ENCODE measurements at places on chromosomes 1 and 21. TPM values are rescaled to one million over a fixed set of nuclear protein-coding genes. Genes with fewer than 3 reads are reported as not detected.
A peak's percentile ranks its signal among the peaks of the same experiment; 100 is the strongest.

DNA sequence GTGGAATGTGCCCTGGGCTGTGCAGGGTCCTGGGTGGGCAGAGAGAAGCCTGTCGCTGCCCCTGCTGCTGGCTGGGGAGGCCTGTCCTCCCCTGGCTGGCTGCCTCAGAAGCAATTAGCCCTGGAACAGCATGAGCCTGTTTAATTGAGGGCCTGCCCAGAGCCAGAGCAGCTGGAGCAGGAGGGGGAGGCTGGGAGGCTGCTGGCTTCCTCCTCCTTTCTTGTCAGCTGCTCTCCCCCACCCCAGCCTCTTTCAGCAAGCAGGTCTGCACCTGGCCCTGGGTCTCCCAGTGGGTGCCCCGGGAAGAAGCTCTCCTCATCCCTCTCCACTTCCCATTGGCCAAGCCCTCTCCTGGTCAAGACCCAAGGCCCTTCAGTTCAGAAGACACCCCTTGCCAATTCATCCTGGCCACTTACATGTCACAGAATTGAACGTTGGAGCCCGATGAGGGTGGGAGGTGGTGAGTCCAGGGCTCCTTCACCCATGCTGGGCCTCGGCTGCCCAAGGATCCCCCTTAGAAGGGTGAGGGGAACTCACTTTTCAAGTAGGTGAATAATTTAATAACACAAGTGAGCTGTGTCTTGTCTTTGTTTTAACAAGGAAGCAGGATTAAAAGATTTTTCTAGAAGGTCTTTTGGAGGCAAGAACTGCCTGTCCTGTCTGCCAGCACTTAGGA, 13.2 kb downstream of the AMPD2 start:
- H3K4me1 ChIP-seq: peaks cover 6% of the 10 kb centered on the region
- no peak overlapping the region for H3K4me3 ChIP-seq
- peak; percentile 44 for DNase-seq
- H3K27me3 ChIP-seq: no peaks in the 10 kb centered on the region
- H3K36me3 ChIP-seq: peaks cover 24% of the 10 kb centered on the region

HAO2 gene
- total RNA-seq: not detected

DNA sequence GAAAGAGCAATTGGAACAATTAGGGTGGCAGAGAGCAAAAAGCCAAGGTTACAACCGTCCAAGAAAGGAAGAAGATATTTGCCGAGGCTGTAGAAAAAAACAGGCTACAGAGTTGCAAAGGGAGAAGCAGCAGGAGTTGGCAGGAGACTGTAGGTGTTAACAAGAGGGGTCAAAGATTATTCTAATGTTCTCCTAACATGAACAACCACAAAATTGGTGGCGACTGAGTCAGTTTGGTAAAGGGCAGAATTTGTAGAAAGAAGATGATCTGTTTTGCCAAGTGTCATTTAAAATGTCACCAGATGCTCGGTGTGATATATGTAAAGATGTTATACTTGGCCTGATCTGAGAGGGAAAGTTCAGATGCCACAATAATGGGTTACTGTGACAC, 401 bp upstream of the PRUNE1 start:
- peak overlapping the region; percentile 97 for H3K4me3 ChIP-seq
- no peaks in the 10 kb centered on the region for H3K36me3 ChIP-seq
- no peak for DNase-seq
- no peaks in the 10 kb centered on the region for H3K27me3 ChIP-seq
- peak overlapping the region; percentile 88 for H3K27ac ChIP-seq

DNA sequence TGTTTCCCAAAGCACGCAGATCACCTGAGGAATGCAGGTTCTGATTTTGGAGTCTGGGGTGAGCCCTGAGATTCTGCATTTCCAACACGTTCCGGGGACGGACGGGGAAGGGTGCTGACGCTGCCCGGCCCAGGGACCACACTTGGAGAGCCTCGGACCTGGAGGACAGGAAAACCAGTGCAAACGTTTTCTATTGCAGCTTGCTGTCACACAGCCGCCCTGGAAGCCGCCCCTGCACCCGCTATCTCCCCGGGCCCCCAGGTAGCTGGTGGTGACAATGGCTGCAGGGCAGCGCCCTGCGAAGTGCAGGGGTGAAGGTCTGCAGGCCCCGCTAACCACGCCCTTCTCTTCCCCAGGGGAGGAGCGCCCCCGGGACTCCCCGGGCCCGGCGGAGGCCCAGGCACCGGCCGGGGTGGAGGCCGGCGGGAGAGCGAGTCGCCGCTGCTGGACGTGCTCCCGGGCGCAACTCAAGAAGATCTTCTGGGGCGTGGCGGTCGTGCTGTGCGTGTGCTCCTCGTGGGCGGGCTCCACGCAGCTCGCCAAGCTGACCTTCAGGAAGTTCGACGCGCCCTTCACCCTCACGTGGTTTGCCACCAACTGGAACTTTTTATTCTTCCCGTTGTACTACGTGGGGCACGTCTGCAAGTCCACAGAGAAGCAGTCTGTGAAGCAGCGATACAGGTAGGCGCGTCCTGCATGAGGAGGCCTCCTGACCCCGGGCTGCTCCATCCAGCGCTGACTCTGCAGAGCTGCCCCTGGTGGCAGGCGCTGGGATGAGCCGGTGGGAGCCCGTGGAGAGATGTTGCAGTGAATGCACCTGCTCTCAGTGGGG, 142.0 kb upstream of the COA6 start:
- no peaks in the 10 kb centered on the region for H3K27me3 ChIP-seq
- no peaks in the 10 kb centered on the region for H3K36me3 ChIP-seq
- peak; percentile 91 for DNase-seq

TMEM167B gene
- total RNA-seq: 14.6 TPM

DNA sequence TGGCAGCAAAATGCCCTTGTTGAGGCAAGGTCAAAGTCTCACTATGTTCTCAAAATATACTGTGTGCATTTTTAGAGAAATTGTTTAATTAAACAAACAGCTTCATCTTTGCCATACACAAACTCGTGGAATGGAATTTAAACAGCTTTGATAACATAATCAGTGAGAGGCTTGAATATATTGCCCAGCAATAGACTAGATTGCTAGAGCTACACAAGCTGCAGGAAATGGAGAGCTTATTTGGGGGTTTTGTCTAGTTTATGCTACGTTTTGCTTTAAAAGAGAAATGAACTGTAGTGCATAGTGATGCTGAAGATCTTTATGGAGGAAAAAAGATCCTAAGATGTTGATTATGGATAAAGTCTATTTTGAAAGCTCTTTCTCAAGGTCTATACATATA, 166.8 kb upstream of the HMCN1 start:
- H3K27me3 ChIP-seq: no peaks in the 10 kb centered on the region
- H3K4me1 ChIP-seq: no peaks in the 10 kb centered on the region
- no peak overlapping the region for H3K4me3 ChIP-seq
- H3K27ac ChIP-seq: no peak overlapping the region

COL11A1 gene
- 8.2 TPM for total RNA-seq

DNA sequence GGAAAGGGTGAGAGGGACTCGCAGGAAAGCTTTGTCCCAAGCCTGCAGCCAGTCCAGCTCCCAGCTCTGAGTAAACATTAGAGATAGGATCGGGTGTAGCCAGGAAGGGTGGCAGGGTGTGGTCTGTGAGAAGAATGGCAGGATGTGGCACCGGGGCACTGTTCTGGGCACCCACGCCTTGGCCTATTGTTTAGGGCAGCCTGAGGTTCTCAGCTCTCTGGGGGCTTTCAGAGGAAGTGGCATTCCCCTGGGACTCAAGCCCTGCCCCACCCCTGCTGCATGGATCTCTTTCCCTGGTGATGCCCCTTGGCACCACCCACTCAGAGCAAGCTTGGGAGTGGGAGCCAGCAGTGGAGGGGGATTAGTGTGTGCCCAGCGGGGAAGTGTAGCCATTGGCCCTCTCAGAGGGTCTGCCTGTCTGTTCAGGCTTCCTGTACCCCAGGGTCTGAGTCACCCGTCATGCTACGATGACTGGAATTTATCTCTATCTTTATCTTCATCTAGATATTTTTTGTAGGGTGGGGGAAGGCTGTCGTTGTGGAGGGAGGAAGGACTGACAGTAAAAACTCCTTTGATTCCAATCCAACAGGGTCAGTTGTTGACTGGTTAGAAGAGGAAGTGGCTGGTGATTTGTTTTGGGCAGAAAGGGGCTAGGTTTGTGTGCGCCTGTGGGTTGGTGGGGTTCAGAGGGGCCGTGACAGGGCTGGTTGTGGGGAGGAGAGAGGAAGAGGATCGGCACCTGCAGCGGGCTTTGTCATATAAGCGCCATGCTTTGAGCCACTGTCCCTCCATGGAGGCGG, 31.6 kb downstream of the SOX13 start:
- no peak overlapping the region for H3K27ac ChIP-seq
- no peak overlapping the region for H3K4me3 ChIP-seq
- DNase-seq: no peak
- H3K4me1 ChIP-seq: peaks cover 28% of the 10 kb centered on the region
- H3K27me3 ChIP-seq: no peaks in the 10 kb centered on the region

GRCh38 chr1:212292250-212293105, 7.3 kb downstream of the PPP2R5A start:
- peaks cover 4% of the 10 kb centered on the region for H3K4me1 ChIP-seq
- no peaks in the 10 kb centered on the region for H3K27me3 ChIP-seq
- peaks cover 4% of the 10 kb centered on the region for H3K36me3 ChIP-seq
- no peak overlapping the region for H3K4me3 ChIP-seq

- no peaks in the 10 kb centered on the region for H3K36me3 ChIP-seq
Observed at GRCh38 chr21:34795175-34795547, 126.4 kb downstream of the CLIC6 start.

DNA sequence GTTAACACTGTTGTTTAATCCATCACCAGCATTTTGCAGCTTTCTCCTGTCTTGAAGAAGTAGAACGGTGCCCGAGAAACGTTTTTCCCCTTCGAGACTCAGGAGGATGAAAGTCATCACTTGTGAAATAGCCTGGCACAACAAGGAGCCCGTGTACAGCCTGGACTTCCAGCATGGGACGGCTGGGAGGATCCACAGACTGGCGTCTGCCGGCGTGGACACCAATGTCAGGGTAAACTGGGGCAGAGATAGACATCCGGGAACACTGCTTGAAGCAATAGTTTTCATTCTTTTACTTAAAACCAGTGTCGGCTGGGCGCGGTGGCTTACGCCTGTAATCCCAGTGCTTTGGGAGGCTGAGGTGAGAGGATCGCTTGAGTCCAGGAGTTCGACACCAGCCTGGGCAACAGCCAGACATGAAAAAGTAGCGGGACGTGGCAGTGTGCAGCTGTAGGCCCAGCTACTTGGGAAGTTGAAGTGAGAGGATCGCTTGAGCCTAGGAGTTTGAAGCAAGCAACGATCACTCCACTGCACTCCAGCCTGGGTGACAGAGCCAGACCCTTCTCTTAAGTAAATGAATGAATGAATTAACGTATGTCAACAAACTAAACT, 945 bp downstream of the CHAF1B start:
- no peak overlapping the region for H3K27ac ChIP-seq
- peak overlapping the region; percentile 88 for H3K4me3 ChIP-seq
- H3K36me3 ChIP-seq: peaks cover 16% of the 10 kb centered on the region
- DNase-seq: no peak
- H3K27me3 ChIP-seq: no peaks in the 10 kb centered on the region

- DNase-seq: no peak
- peaks cover 7% of the 10 kb centered on the region for H3K27me3 ChIP-seq
- H3K4me3 ChIP-seq: no peak overlapping the region
- H3K36me3 ChIP-seq: no peaks in the 10 kb centered on the region
- peaks cover 4% of the 10 kb centered on the region for H3K4me1 ChIP-seq
- H3K27ac ChIP-seq: no peak overlapping the region
Observed at GRCh38 chr1:210901981-210902770, 231.8 kb downstream of the KCNH1 start.

- no peaks in the 10 kb centered on the region for H3K36me3 ChIP-seq
- DNase-seq: no peak
- H3K4me1 ChIP-seq: no peaks in the 10 kb centered on the region
- H3K4me3 ChIP-seq: no peak overlapping the region
- H3K27ac ChIP-seq: no peak overlapping the region
Observed at GRCh38 chr1:160148121-160148520, 3.3 kb upstream of the ATP1A4 start.

SPRR2B gene
- not detected for total RNA-seq

DNA sequence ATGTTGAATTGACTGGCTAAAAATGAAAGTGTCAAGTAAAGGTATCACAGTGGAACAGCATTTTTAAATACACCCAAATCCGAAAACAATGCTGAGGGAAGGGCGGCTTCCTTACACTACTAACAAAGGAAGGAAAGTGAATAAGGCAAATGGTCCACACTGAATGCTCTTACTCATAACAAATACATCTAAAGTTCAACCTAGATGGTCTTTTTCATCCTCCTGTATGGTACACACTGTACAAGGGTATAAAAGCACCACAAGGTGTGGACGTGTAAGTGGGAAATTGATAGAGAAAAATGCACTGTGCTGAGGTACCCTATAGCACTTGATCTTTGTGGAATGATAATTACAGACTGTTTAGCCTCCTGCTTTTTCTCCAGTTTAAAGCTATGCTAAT, 7.1 kb upstream of the PALMD start:
- no peak overlapping the region for H3K27ac ChIP-seq
- no peak for DNase-seq
- H3K36me3 ChIP-seq: no peaks in the 10 kb centered on the region
- H3K27me3 ChIP-seq: no peaks in the 10 kb centered on the region

TENT5C gene
- total RNA-seq: 3.2 TPM

GRIK3 gene
- total RNA-seq: 33.2 TPM

PLPPR4 gene
- 0.32 TPM for total RNA-seq

ZNF648 gene
- not detected for total RNA-seq

TNFRSF9 gene
- total RNA-seq: not detected

DNA sequence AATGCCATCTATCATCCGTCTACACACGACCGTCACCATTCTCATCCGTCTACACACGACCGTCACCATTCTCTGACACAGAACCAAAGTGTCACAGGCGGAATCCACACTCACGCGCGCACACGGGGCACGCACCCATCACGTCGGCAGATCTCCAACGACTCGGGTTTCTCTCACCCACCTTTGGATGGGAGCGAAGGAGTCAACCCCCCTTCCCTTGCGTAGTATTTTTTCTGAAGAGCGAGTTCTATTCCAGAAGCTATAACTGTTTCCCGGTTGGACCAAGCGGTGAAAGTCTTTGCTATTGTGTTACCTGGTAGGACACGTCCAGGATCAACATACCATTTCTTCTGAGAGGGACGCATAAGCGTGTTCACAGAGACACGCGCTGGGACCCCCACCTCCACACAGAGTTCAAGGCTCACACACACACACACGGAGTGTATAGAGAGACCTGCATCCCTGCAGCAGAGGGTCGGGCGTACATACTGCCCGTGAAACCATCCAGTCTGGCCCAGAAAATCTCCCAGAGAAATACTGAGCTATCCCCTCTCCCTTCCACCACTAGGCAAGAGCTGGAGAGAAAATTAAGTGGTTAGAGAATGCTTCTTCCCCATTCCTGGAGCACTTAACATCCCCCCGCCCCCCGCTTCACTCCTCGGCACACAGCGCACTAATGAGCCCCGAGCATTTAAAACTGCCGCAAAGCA, 741 bp downstream of the DUSP10 start:
- H3K36me3 ChIP-seq: peaks cover 39% of the 10 kb centered on the region
- peak overlapping the region; percentile 33 for H3K27ac ChIP-seq
- peak overlapping the region; percentile 100 for H3K4me3 ChIP-seq
- no peaks in the 10 kb centered on the region for H3K27me3 ChIP-seq
- H3K4me1 ChIP-seq: peaks cover 9% of the 10 kb centered on the region
- peak; percentile 77 for DNase-seq

DNA sequence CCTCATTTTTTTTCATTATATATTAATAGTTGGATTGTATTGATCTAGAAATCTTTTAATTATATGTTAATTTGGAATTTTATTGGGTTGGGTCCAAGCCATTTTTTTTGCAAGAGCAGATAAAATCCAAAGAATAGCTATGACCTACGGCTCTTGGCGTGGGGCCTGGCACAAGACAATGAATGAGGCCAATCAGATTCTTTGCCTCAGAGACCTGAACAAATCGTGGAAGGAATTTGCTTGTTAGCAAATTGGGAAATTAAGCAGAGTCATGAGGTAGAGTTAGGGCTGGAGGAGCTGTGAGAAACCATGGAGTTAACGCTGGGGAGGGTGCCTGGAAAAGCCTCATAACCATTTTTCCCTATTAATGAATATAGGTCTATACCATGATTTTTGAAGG, 40.1 kb downstream of the CAMSAP2 start:
- no peaks in the 10 kb centered on the region for H3K4me1 ChIP-seq
- peaks cover 37% of the 10 kb centered on the region for H3K36me3 ChIP-seq
- DNase-seq: no peak
- H3K27me3 ChIP-seq: no peaks in the 10 kb centered on the region

TMCC2 gene
- 5.2 TPM for total RNA-seq

A3GALT2 gene
- not detected for total RNA-seq

Measured in endodermal cell (in vitro differentiated cells).